NCI-H69 (cell line): ENCODE measurements at places on chromosomes 3 and 15.
A peak's percentile ranks its signal among the peaks of the same experiment; 100 is the strongest.

DNA sequence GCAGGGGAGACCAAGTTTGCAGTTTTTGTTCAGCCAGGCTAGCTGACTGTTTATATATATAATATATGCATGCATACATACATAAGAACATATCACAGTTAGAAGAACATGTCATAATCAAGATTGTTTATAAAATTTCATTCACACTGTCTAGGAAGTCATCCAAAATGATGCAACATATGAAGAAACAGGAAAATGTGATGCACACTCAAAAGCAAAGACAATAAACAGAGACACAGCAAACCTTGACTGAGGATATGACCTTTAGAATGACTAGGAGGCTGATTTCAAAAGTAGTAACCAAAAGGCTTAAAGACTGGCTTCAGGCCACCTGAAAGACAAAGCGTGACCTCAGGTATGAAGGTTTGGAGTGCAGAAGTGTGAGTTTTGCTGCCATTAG is 166.2 kb upstream of the NDN start:
- DNase-seq, result no peak

- no peak for DNase-seq
Observed at GRCh38 chr3:55481744-55482495, 5.2 kb downstream of the WNT5A start.

DNA sequence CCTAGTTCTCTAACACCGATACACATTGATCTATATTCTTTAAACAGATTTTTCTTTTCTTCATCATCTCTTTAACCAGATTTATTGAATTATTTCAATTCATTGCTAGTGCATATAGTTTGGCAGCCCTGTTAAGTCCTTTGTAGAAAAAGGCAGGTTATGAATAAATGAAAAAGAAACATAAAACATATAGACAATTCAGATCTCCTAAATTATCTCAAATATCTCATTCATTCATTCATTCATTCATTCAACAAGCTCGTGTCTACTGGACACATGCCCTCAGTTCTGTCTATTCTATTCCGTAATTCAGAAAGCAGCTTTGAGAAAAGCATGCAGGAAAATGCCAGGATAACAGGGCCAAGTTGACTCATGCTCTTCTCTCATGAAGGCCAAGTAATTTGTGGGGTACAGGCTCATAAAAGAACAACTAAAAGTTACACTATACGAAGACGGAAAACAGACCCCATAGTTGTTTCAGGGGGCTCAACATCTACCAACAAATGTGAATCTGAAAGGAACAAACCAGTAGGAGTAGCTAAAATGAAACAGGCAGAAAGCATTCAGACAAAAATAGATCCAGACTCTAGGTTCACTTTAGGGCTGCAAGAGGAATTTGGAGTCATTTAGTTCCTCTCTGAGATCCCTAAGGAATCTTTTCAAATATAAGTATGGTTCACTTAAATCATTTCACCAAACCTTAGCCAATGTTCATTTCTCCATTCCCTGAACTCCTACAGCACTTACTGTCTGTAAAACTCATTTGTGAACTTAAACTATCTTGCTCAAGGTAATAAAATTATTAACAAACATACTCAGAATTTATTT is 7.5 kb downstream of the ZNF148 start:
- DNase-seq, result no peak

GRCh38 chr3:42014921-42015533 is 53.1 kb upstream of the ULK4 start:
- peak; percentile 71 for DNase-seq

DNA sequence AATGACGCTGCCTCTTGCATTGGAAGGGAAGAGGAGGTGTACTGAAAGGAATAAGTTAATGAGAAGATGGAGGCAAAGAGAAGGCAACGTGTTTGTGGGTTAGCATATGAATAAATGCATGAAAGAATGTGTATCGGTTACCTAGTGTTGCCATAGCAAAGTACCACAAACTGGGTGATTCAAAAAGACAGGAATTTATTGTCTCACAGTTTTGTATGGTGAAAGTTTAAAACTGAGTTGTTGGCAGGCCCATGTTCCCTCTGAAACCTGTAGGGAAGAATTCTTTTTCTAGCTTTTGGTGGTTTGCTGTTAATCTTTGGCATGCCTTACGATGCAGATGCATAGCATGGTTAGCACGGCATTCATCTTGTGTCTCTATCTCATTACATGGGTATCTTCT is 729.9 kb downstream of the MECOM start:
- no peak for DNase-seq

DNA sequence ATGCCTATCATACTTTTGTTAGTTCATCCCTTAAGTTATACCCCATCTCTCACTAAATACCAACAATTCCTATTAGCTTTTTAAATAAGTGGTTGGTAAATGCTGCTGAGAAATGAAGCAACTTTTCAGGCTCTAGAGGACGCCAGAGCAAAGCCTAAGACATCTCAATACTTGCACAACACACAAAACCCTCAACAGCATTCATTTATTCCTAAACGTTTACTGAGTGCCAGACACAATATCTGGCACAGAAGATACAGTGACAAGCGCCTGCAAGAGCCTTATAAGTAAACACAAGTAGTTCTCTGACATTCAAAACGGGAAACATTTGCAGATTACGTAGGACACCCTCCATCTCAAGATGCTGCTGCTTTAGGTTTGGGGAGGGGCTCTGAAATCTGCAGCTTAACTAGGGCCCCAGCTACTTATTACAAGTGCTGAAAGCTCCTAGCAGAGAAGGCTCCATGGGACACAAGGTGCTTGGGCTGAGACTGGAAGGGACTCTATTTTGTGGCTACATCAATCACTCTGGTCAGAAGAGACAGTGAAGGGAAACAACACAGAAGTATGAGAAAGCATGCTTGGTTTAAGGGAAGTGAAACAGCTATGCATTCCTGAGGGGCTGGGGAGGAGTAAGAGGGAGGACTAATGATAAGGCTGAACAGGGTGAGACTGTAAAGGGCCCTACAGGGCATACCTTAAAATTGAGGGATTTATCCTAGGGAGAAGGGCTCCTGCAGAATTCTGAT is 311.3 kb downstream of the PLCL2 start:
- DNase-seq, result peak; percentile 17
